ENCODE measurements at places on chromosomes 5 and 9. TPM values are rescaled to one million over a fixed set of nuclear protein-coding genes. Genes with fewer than 3 reads are reported as not detected.

Gene TSLP
- total RNA-seq = 0.55 TPM

Gene LCN12
- total RNA-seq = 1.6 TPM

Gene CKMT2
- total RNA-seq = not detected

Gene IFNK
- total RNA-seq = not detected

Gene FAM174A
- total RNA-seq = 5.8 TPM

Gene GGTA1
- total RNA-seq = not detected

Gene HAVCR2
- 23.2 TPM for total RNA-seq

Gene GBA2
- 30.4 TPM for total RNA-seq

- DNase-seq = no peak
These were observed 63.7 kb upstream of the FAM120A start for GRCh38 chr9:93387791-93388190.

DNA sequence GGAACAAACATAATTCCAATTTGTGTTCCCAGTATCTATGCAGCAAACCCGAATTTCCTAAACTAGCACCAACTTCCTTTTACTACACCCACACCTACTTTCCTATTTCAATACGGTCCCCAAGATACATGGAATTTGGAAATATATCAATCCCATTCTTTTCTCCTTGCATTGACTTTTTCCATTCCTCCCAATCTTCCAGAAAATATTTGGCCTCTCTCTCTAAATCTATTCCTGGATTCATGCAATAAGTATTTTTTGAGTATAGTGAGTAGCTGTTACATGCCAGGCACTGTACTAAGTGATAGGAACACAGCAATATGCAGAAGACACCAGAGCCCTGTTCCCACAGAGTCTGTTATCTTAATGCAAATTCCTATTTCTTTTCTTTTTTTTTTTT is 216.2 kb upstream of the PIK3R1 start:
- no peak for DNase-seq

- DNase-seq = no peak
These were observed 3.9 kb upstream of the FBXO4 start for GRCh38 chr5:41921166-41921565.

DNA sequence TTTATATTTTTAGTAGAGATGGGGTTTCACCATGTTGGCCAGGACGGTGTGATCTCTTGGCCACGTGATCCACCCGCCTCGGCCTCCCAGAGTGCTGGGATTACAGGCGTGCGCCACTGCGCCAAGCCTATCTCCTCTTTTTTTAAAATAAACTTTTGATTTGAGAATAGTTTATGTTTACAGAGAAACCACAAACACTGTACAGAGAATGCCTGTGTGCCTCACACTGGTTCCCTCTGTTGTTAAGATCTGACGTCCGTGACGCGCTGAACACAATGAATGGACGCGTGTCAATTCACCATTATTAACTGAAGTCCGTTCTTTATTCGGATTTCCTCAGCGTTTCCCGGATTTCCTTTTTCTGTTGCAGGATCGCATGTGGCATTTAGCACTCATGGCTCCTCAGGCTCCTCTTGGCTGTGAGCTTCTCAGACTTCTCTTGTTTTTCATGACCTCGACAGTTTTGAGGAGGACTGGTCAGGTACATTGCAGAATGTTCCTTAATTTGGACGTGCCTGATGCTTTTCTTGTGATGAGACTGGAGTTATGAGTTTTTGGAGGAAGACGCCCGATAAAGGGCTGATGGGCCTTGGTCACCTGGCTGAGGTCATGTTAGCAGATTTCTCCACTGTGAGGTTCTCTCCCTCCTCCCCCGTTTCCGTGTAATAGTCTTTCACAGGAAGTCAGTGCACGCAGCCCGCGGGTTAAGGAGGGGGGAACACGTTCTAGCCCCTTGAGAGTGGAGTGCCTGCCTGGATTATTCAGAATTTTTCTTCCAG is 69.6 kb downstream of the ANKRD33B start:
- DNase-seq = peak; percentile 80

GRCh38 chr9:121340676-121341392 is 29.2 kb downstream of the STOM start:
- peak; percentile 20 for DNase-seq

GRCh38 chr5:52784737-52785136 is 3.0 kb upstream of the ITGA1 start:
- DNase-seq = no peak

DNA sequence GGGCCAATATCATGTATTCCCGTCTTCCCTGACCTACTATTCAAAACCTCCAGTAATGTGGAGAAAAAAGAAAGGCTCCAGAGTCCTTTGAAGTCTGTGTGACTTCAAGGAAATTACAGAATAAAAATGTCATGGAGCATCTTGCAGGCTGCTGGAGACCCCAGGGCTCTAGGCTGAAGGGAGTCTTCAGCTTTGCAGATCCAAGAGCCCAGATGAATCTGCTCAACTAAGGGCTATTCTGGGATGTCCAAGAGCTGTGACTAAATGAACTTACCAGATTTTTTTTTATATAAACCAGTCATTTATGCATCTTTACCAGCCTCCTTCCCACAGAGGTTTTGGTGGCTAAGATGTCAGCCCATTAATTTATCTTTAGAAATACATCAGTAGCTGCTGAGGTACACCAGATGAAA is 167.3 kb downstream of the MUSK start:
- DNase-seq = no peak

- DNase-seq = no peak
These were observed 155.4 kb downstream of the AOPEP start for GRCh38 chr9:94881940-94882339.

DNA sequence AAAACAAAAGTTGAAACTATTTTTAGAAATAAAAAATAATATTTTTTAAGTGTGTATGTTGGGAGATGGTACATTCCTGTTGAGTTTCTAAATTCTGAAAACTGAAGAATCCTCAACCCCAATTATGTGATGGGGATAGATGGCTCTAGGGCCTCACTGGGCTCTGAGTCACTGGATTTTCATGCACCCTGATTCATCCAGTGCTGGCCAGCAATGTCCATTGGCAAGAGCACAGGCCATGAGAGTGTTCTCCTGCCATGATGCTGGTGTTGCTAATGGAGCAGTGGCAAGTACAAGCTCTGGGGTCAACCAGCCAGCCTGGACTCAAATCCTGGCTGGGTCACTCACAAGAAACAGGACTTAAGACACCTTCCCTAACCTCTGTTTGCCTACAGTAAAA is 23.3 kb downstream of the SMIM23 start:
- no peak for DNase-seq

- DNase-seq = no peak
These were observed 1054.8 kb upstream of the C9orf72 start for GRCh38 chr9:28628031-28628430.

DNA sequence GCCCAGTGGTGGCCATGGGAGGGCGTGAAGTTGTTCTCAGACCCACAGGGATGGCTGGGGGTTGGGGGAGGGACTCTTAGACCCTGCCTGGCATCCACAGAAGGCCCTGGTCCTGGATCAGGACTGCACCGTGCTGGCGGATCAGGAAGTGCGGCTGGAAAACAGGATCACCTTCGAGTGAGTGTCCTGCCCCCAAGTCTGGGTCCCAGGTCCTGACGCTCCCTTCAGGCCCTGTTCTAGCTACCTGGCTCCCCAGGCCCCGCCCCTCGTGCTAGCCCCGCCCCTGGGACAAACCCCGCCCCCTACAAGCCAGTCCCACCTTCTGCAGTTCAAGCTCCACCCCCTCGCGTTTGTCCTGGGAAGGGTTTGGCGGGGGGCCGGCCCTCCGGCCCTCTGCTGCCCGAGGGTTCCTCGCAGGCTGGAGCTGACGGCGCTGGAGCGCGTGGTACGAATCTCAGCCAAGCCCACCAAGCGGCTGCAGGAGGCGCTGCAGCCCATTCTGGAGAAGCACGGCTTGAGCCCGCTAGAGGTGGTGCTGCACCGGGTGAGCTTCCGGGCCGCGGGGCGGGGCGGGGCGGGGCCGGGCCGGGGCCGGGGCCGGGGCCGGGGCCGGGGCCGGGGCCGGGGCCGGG is 12.9 kb downstream of the RGS14 start:
- DNase-seq = peak; percentile 79

- DNase-seq = no peak
These were observed 29.2 kb upstream of the NSMF start for GRCh38 chr9:137488327-137488653.

- no peak for DNase-seq
These were observed 18.4 kb downstream of the GLRA1 start for GRCh38 chr5:151906246-151906645.

DNA sequence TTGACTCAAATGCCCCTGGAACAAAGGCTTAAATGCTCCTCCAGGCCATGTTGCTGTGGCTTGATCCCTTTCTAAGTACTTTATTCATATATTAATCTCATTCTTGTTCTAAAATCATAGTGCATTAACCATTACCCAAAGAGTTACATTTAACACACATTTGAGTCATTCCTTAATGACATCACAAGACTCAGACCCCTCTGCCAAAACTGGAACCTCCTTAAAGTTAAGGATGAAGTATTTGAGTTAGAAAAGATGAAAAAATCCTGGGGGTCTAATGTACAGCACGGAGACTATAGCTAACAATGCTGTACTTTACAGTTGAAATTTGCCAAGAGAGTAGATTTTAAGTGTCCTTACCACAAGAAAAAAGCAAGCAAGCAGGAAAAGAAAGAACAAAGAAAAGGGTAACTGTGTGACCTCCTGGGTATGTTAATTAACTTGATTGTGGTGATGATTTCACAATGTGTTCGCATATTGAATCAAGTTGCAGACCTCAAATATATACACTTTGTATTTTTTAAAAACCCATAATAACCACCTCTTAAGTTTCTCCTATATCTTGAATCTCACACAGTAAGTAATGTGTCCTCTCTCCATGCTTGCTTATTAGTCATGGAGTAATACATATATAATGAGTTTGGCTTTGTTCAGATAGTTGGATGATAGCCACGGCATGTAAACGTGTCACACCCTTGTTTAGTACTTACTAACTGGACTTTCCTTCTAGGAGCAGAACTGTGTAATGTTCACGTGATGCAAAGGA is 376.9 kb downstream of the SEMA5A start:
- no peak for DNase-seq

DNA sequence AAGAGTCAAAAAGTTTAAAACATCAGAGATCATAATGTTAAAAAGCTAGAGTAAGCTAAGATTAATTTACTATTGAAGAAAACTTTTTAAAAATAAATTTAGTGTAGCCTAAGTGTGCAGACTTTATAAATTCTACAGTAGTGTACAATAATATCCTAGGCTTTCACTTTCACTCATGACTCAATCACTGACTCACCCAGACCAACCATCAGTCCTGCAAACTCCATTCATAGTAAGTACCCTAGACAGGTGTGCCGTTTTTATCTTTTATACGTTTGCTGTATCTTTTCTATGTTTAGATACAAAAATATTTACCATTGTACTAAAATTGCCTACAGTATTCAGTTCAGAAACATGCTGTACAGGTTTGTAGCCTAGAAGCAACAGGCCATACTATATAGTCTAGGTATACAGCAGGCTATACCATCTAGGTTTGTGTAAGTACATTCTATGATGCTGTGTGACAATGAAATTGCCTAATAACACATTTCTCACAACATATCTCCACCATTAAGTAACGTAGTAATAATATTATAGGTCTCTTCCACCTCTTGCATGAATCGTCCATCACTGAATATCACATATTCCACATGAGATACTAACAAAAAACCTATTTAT is 59.2 kb downstream of the MEGF9 start:
- no peak for DNase-seq

GRCh38 chr5:159359408-159359807 is 29.1 kb upstream of the IL12B start:
- no peak for DNase-seq

DNA sequence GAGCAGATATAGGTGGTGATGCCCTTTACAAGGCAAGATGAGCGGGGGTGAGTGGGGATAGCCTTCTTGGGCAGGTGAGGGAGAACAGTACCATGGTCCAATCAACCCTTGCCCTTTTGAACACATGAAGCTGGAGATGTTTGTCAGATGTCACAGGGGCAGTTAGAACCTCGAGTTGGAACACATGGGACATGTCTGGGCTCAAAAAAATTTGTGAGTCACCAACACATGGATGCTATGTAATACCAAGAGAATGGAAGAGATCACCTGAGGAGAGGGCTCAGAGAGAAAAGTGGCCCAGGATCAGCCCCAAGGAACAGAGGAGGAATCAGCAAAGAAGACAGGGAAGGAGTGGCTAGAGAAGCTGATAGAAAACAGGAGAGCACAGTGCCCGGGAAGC is 4.7 kb downstream of the PHYKPL start:
- DNase-seq = no peak

- DNase-seq = no peak
These were observed 165.5 kb upstream of the DMAC1 start for GRCh38 chr9:7965063-7965462.

GRCh38 chr5:73946919-73947602 is 321.1 kb downstream of the ARHGEF28 start:
- DNase-seq = no peak

DNA sequence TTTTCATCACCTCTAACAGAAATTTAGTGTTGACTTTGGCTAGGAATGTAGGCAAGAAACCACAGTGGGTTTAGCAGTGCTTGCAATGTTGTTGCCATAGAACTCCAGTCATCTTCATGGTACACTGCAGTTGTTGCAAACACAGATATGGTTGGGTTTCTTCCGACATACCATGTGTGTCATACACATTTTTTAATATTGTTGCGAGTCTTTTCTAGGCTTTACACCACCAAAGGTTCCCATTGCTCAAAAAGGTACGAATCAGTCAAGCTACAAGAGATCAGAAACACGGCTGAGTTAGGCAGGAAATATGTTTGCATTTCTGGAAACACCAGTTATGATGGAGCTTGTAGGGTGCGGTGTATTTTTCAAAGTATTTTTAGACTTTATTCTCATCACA is 172.4 kb downstream of the SYK start:
- no peak for DNase-seq

GRCh38 chr9:96419691-96419969 is 1.5 kb upstream of the ZNF367 start:
- no peak for DNase-seq

GRCh38 chr9:91775011-91775707 is 174.9 kb downstream of the ROR2 start:
- DNase-seq = peak; percentile 77

DNA sequence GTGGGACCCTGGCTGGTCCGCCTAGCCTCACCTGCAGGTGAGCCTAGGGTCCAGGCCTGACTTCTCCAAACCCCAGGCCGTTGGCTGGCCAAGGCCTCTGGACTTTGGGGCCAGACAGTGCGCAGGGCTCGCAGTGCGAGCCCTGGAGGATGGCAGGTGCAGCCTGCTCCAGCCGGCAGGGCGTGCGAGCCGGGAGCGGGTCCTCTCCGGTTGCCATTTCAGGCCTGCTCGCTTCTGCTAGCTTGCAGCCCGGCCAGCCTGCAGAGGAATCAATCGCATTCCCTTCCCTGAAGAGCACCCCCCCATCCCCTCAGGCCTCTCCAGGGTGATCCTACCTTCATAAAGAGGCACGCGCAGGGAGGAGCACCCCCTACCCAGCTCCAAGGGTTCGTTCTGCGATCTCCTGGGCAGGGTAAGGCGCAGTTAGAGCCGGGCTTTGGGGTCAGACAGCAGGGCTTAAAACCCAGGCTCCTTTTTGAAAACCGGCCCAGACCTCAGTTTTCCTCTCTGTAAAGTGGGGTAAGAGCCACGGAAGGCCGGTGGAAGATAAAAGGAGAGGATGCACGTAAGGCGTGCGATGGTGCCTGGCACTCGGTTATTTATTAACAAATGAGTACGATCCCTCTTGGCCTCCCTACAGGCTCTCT is 6.2 kb downstream of the BARHL1 start:
- DNase-seq = no peak

- DNase-seq = no peak
These were observed 105.6 kb upstream of the PCA3 start for GRCh38 chr9:76658510-76659231.

Data from activated CD4-positive, alpha-beta memory T cell treated with anti-CD3 and anti-CD28 coated beads for 36 hours (primary cell).